BJ (cell line): ENCODE measurements at places on chromosomes 4 and X. TPM values are rescaled to one million over a fixed set of nuclear protein-coding genes. Genes with fewer than 3 reads are reported as not detected.

The GSX2 gene
- not detected in 2 replicates for polyA plus RNA-seq

GRCh38 chrX:115946059-115946458 lies 224.5 kb upstream of the AGTR2 start:
- DNase-seq: no peak

- DNase-seq: no peak
Observed at GRCh38 chr4:7535619-7536018, 100.9 kb upstream of the PSAPL1 start.

DNA sequence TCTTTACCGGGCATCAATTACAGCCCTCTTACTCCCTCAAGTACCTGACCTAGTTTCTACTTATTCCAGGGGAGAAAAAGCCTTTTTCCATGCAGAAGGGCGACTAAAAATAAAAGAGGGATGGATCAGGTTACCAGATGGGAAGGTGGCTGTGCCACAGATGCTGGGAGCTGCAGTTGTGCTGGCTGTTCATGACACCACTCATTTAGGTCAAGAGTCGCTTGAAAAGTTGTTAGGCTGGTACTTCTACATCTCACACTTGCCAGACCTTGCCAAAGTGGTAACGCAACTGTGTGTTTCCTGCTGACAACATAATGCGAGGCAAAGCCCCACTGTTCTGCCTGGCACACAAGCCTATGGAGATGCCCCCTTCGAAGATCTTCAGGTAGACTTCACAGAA lies 148.4 kb upstream of the FGF16 start:
- DNase-seq: no peak

- DNase-seq: no peak
Observed at GRCh38 chr4:185932491-185932890, 120.5 kb upstream of the SORBS2 start.

GRCh38 chr4:182688081-182688480 lies 229.1 kb downstream of the DCTD start:
- DNase-seq: no peak

- no peak for DNase-seq
Observed at GRCh38 chrX:71420686-71421085, 54.5 kb downstream of the TAF1 start.

DNA sequence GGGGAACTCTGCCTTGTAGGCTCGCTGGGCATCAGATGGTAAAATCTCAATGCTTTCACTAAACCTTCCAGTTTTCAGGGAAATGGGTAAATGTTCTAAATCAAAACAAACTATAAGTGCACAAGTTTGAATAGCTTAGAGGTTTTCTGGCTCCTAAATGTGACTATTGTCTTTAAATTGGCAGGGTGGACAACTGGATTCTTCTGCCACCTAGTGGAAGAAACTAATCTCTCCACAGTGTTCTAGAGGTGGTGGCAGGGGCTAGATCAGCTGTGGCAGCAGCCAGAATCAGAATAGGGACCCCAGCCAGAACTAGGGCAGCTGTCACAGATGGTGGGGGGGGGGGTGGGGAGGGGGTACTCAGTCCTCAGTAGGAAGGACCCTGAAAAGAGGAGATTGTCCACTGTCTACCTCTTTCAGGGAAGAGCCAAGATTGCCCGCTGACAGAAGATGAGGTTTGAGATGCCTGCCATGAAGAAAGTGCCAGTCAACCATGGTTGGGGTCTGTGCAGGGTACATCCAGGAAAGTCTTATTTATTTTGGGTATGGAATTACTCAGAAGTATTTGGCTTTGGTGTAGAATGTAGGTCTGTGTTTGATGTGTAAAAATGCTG lies 201.4 kb downstream of the CCNG2 start:
- DNase-seq: no peak

GRCh38 chr4:77076889-77077635 lies 1.3 kb upstream of the CCNI start:
- no peak for DNase-seq

GRCh38 chrX:63525491-63525890 lies 174.4 kb upstream of the SPIN4 start:
- DNase-seq: no peak

The PAGE2 gene
- not detected in 2 replicates for polyA plus RNA-seq

- no peak for DNase-seq
Observed at GRCh38 chrX:20147561-20147960, 5.9 kb upstream of the EIF1AX start.

The SLC10A4 gene
- 0.09 TPM in 1 of 2 replicates, not detected in the other for polyA plus RNA-seq

DNA sequence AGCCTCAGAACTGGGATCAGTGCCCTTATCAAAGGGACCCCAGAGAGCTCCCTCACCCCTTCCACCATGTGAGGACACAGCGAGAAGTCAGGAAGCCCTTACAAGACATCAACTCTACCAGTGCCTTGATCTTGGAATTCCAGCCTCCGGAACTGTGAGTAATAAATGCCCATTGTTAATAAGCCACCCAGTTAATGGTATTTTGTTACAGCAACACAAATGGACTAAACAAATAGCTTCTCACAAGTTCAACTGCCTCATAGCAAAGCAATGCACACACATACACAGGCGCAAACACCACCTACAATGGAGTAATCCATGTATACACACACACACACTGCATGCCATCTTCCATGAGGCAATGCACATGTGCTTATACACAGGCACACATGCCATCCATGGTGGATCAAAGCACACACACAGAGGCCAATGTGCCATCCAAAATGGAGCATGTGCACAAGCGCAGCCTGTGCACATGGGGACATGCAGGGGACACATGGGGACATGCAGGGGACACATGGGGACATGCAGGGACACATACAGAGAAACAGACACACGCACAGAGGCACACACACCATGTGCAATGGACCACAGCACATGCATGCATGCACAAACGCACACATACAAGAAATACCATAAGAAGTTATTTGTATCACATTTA lies 137.6 kb upstream of the TBL1X start:
- no peak for DNase-seq

DNA sequence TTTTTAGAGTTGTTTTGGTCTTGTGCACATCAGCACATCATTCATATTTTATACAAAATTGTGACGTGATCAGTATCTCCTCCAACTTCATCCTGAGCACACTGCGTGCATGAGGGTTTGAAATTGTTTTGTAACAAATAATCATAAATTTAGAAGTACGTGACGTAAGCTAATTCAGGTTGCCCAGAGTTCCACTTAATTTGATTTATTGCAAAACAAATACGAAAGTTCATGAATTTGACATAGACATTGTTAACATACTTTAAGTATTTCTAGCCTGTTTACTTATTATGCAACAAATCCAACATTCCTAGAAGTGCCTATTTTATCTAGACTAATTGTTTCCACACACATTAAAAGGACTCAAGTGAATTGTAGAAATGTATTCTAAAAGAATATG lies 48.3 kb downstream of the MAP7D3 start:
- DNase-seq: peak; percentile 71
